ENCODE measurements at places on chromosomes 12 and 14.
A peak's percentile ranks its signal among the peaks of the same experiment; 100 is the strongest.

GRCh38 chr12:7483343-7483742 is 20.2 kb downstream of the CD163 start:
- no peak for DNase-seq

GRCh38 chr14:75866970-75867369 is 114.8 kb downstream of the TGFB3 start:
- no peak for DNase-seq

DNA sequence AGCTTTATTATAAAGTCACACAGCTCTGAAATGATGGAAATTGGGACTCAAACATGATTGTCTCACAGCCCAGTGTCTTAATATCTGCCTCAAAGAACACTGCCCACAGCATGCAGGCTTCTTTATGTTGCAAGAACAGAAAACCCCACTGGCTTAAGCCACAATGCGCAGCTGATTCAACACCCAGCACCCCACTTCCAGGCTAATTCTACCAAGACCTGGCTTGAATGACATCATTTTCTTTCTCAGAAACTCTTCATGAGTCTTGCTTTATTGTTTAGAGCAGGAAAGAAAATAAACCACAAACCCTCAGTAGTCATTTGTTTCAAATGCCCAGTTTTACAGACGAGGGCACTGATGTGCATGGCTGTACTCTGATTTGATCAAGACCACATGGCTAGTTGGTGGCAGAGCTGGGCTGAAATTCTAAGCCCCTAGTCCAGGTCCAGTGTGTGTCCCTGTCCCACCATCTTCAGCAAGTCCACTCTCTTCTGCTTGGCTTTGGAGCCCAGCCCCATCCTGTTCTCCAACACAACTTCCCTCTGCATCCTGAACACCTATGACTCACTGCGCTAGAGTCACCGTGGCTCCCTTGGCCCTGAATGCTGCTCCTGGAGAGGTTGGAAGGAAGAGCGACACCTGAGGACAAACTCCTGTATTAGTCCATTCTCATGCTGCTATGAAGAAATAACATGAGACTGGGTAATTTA is 50.3 kb upstream of the SRSF5 start:
- DNase-seq = no peak

DNA sequence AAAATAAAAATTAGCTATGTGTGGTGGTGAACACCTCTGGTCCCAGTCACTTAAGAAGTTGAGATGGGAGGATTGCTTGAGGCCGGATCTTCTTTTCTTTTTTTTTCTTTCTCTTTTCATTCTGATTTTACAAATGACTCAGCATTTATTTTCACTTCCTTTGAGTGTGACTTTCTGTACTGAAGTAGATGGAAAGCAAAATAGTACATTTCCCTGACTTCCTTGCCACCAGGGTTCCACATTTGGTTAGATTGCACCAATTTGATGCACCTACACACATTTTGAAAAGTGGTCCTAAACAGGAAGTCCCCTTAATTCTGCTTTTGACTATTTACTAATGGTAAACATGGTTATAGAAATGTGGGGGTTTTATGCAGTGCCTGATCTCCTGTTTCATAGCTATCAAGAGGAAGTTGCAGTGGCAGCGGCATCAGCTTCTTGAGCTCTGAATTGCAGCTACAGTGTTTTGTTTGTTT is 13.0 kb upstream of the LEMD3 start:
- peak; percentile 59 for DNase-seq

DNA sequence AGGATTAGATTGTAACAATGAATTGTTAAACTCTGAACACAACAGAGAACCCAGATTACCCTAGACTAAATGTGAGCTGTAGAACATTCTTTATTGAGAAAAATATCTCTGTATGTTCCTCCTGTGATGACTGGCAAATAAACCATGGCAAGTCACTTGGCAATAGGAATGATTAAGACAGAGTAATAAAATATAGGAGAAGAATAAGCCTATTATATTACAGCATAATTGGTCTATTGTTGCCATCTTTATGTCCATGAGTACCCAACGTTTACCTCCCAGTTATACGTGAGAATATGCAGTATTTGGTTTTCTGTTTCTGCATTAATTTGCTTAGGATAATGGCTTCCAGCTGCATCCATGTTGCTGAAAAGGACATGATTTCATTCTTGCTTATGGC is 211.2 kb upstream of the AVPR1A start:
- DNase-seq = no peak

GRCh38 chr14:82667501-82667900 is 1133.8 kb upstream of the SEL1L start:
- no peak for DNase-seq

DNA sequence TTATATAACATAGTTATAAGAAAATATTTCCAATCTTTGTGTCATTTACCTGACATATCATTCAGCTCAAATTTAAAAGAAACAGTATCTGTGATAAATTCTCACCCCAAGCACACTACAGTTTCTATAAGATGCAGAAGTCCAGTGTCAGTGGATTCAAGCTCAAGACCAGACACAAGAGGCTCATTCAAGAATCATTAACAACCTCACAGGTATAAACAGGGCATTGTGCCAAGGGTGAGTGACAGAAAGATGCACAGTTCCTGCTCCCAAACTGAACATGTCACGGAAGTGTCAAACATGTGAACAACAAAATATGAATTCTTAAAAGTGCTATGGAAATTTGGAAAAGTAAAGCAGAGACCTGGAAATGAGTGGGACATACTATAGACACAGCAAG is 12.8 kb downstream of the ATP2B1 start:
- no peak for DNase-seq

GRCh38 chr12:130650131-130650530 is 66.0 kb downstream of the RIMBP2 start:
- DNase-seq = no peak

GRCh38 chr12:42144158-42144407 is 591 bp downstream of the GXYLT1 start:
- no peak for DNase-seq

DNA sequence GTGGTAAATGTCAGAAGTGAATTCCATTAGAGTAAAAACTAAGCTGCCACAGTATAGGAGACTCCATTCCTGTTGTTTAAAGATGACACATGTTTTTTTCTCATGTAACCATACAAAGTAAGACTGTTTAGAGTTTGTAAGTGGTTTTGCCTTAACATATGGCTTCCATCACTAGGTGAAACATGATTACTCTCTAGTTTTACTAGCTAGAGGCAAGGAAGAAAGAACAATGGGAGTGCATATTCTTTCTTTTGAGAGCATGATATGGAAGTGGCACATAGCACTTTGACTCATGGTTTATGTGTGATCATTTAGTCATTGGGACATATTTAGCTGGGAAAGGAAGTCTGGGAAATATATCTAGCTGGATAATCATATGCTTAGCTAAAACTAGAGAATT is 7.7 kb downstream of the ATF7IP start:
- DNase-seq = no peak

GRCh38 chr12:128911861-128912260 is 58.6 kb downstream of the GLT1D1 start:
- no peak for DNase-seq

Data from Karpas-422 (cell line).